Activated T-cell treated with anti-CD3 and anti-CD28 coated beads, Interleukin-2, amount 50 U/mL, for 72 hours (primary cell): ENCODE measurements at places on chromosomes 2 and 18. TPM values are rescaled to one million over a fixed set of nuclear protein-coding genes. Genes with fewer than 3 reads are reported as not detected.

NT5DC4 gene
- total RNA-seq: 1.2 TPM

CRYGD gene
- not detected for total RNA-seq

DNA sequence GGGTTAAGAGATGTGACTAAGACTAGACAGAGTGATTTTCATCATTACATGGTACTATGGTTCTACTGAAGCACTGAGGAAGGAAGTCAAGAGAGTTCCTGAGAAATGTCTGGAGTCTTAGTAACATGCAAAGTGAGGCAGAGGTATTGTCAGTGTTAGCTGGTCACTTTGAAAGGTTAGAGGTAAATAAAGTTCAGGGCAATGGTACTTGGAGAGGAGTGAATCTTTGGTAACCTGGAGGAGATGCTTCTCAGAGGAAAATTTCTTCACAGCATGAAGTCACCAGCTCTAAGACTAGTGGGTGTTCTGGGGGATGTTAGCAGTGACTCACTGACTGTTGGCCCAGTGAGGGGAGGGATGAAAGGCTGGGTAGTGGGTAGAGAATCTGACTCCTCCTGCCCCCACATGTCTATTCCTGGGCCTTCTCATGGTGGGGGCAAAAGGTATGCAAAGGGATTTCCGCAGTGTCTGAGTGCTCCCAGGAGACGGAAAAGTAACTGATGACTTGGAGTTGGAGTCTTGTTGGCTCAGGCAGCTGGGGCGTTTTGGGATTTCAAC, 23.3 kb upstream of the IL1RN start:
- DNase-seq: peak; percentile 55

DNA sequence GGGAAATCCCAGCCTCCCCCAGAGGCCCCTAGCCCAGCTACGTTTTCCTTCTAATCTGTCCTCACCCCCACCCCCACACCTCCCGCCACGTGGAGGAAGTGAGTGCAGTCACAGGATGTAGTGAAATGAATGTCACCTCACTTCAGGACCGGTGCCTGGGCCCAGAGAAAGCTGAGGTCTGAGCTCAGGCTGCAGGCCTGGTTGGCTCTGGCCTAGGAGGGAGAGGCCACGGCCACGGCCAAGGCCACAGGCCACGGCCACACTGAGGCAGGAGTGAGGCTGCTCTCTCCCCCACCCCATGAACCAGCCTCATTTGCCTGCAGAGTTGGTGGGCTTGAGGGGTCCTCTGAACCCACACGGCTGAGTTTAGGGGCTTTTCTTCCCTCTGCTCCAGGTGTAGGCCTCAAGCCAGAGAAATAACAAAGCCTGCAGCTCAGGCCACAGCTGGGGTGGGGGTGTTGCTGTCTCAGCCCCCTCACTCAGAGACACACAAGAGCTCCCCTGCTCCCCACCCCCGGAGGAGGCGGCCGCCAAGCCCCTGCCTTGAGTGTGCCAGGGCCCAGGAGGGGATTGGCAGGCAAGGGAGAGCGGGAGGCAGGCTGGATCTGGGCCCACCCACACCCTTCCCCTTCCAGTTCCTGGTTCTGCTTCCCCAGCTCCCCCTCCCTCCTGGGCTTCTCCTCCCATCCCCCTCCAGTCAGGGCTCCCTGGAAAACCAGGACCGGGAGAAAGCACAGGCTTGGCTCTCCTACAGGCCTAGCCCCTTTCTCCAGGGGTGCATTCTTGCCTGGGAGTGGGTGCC, 27.0 kb downstream of the DNMT3A start:
- DNase-seq: peak; percentile 88

DNA sequence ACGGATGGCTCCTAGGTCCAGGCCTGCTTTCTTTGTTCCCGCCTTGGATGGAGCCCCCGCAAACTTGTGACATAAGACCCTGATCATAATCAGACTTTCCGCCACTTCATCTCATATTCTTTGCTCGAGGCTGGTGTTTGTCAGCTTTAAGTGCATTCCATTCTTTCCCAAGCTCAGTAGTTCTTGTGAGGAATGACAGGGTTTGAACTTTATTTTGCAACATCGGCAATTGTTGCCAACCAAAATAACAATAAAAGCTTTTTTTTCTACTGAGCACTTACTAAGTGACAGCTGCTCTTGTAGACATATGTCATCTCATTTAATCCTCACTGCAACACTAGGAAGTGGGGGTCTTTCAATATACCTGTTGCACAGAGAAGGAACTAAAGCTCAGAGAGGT, 178.8 kb upstream of the ST6GAL2 start:
- no peak for DNase-seq
